Endothelial cell (in vitro differentiated cells): ENCODE measurements at places on chromosomes 16 and 17.

DNA sequence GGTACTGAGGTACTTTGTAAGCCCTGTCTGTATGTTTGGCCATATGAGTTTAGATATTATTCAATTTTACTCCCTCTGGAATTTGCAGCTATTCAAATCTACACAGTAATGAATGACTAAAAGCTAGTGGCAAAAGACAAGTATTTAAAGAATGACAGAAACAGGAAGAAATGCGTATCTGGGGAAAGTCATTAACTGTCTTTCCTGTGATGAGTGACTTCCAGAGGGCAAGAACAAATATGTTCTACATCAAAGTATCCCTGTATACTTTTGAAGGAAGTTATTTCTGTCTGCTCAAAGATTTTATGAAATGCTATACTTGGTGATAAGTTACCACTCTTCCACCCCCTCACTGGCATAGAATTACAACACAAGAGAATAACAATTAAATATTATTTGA lies 489.3 kb upstream of the SOX9 start:
- DNase-seq = no peak

DNA sequence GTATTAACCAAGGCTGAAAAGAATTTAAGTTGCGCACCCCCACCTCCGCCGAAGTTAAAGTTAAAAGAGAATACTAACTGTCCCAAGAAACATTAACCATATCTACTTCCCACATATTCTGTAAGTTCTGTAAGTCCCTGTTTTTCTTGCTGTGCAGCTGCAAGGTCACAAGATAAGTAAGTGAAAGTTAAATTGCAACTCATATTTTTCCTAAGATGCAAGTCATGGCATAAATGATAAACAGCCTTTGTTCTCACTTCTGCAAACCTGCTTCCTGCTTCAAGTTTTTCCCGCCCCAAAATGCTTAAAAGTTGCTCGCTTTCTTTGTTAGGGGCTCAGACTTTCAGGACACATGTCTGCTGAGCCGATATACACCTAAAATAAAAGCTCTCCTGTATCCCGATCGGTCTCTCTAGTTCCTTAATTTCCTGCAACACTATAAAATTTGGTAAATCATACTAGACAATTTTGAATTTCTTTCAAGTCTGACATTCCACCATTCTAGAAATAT lies 32.6 kb upstream of the ABCA9 start:
- no peak for DNase-seq

GRCh38 chr17:64411999-64412771 lies 21.5 kb upstream of the PECAM1 start:
- DNase-seq = peak; percentile 74

GRCh38 chr17:57577751-57578607 lies 167.1 kb downstream of the CCDC182 start:
- no peak for DNase-seq

DNA sequence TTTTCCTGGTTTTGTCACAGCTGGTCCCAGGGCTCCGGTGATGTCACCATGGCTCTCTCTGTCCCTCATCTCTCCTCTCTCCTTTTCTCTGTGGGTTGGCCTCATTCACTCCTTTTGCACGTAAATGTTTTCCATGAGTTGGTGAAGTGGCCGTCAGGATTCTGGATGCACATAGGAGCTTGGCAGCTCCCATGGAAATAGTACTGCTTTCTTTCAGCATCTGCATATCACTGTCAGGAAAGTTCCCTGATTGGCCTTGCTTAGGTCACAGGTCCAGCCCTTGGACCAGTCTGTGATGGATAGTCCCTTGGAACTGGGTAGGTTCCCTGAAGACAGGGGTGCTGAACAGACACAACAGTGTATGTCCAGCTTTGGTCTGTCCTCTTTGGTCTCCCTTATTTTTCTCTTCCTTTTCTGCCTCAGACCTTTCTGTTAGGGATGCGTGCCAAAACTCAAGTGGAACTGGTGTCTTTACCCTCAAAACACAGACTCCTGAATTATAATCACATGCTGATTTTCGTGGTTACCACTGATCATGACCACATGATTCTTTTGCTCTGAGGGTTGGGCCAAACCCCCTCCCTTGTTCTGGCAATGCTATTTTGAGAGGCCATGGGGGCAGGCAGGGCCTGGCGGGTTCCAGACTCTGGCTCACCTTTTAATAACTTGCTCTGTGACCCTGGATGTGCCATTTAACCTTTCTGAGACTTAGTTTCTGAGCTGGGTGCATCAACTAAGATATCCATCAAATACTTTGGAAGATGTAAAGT lies 99.0 kb downstream of the MSI2 start:
- no peak for DNase-seq

GRCh38 chr16:65716737-65717700 lies 595.2 kb upstream of the CDH11 start:
- no peak for DNase-seq

- no peak for DNase-seq
Measured at GRCh38 chr16:10362077-10362863, 23.6 kb upstream of the ATF7IP2 start.

- no peak for DNase-seq
Measured at GRCh38 chr16:68296693-68297092, 14.1 kb downstream of the SLC7A6OS start.

GRCh38 chr17:59454633-59455105 lies 110.7 kb upstream of the DHX40 start:
- DNase-seq = no peak

DNA sequence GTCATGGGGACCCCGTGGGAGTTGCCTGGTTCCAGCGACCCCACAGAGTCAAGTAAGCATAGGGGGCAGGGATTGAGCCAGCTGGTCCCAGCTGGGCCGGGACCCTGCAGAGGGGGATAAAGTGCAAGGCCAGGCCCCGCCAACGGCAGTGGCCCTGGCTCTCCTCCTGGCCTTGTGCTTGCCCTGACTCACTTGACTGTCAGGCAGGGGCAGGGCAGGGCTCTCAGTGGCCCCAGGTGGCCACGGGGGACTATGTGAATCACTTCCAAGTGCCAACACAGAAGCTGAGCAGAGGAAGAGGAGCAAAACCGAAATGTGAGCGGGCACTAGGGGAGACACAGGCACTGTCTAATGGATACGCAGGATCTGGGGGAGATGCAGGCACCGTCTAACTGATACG lies 21.6 kb upstream of the NCBP3 start:
- no peak for DNase-seq

DNA sequence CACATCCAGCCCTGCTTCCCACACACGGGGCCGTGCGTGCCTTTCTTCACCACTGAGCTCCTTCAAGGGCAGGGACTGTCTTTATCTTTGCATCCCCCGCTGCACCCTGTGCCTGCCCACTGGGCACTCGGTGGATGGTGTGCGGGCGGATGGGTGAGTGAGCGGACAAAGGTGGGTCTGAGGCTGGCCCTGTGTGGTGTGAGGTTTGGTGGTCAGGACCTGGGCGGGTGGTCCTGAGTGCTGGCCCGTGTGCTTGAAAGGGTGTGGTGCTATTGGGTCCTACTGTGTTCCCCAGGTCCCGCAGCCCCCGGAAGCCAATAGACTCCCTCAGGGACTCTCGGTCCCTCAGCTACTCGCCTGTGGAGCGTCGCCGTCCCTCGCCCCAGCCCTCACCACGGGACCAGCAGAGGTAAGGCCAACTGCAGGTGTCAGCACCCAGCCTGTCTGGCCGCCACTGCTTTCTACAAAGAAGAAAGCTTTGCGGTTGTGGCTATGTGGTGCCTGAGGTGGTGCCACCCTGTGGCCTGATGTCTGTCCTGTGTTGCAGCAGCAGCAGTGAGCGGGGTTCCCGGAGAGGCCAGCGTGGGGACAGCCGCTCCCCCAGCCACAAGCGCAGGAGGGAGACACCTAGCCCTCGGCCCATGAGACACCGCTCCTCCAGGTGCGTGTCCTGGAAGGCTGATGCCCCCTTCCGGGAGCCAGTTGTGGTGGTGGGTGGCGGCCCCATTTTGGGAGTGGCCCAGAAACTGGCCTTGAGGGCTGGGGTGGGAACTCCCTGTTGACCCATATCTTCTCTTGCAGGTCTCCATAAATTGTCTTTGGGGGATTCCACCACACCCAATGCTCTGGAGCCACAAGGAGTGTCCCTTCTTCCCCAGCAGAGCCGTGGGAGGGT lies 6.8 kb downstream of the ELOB start:
- no peak for DNase-seq
